ENCODE measurements at places on chromosomes 2 and 18.

GRCh38 chr2:98854682-98855081, 81.3 kb downstream of the CRACDL start:
- DNase-seq = no peak

DNA sequence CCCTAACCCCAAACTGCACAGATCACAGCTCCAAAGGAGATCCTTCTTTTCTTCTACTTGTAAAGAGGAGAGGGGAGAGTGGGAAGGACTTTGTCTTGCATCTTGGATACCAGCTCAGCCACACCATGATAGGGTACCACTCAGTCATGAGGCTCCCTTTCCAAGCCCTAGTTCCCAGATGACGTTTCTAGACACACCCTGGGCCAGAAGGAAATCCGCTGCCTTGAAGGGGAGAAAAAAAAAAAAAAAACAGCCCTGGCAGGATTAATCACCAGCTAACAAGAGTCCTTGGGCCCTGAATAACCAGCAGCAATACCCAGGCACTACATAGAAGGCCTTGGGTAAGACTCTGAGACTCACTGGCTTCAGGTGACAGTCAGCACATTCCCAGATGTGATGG, 36.9 kb downstream of the ST8SIA3 start:
- no peak for DNase-seq

GRCh38 chr18:12239431-12239830, 14.7 kb upstream of the CIDEA start:
- no peak for DNase-seq

DNA sequence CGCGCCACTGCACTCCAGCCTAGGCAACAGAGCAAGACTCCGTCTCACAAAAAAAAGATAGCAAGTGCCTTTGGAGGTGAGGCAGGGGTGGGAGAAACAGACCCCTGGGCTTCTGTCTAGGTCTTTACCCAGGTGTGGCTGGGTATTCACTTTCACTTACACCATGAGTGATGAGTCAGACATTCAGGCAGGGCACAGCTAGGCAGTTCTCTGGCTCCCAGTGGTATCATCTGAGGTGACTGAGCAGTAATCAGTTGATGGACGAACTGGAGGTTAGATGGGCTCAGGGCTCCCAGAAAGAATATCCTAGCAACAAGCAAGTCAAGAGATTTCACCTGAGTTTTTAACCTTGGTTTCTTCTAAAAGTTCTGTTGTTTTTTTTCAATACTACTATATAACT, 107.0 kb upstream of the RAB6C start:
- DNase-seq = no peak

DNA sequence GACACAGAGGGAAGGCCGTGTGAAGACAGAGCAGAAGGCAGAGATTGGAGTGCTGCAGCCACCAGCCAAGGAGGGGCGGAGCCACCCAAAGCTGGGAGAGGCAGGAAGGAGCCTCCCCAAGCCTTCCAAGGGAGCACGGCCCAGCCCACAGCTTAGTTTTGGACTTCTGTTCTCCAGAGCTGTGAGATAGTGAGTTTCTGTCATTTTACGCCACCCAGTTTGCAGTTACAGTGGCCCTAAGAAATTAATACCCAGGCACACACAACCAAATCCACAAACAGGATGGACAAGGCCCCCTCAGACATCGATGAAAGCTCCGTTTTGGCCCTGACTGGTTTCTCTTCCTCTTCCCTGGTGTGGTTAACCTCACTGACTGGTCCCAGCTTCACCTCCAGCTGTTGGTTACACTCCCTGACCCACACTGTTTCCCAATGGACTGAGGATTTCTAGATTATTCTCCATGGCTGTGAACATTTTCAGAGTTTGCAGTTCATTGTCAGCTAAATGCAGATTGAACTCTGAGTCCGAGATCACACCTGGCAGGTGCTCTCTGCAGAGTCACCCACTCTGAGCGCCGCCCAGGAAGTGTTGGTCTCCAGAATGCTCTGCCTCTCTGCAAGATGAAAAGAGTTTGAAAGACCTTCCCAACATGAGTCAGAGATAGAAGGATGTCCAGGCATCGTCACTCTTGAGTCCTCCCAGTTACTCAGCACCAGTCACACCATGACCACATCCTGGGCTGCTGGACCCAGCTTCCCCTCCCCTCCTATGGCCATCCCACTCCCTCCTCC, 100.2 kb downstream of the TWIST2 start:
- DNase-seq = no peak

GRCh38 chr18:62585274-62586150, 62.7 kb downstream of the ZCCHC2 start:
- DNase-seq = no peak

DNA sequence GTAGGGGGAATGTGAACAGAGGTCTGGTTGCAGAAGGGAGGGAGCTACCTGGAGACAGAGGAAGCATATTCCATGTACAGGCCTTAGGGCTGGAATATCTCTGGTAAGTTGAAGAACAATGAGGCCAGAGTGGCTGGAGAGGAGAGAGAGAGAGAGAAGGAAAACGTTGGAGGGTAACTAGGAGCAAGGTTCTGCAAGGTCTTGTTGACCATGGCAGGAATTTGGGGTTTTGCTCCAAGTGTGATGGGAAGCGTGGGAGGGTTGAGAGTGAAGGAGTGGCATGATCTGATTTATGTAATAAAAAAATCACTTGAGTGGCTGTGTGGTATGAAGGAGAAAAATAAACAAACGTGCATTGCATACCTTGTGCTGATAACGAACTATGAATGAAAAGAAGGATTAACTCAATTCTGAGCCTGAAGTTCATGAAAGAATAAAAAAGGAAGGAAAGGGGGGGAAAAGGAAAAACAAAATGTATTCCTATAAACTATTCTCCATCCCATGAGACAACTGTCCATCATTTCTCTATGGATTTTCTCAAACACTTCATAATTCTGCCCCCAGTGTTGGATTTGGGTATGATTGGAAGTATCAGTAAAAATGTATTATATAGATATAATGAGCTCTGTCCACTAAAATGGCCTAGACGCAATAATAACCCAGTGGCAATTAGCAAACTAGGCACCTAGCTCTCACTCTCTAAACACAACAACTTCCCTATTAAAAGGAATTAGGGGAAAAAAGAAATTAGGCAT, 59.7 kb upstream of the PMAIP1 start:
- DNase-seq = no peak

DNA sequence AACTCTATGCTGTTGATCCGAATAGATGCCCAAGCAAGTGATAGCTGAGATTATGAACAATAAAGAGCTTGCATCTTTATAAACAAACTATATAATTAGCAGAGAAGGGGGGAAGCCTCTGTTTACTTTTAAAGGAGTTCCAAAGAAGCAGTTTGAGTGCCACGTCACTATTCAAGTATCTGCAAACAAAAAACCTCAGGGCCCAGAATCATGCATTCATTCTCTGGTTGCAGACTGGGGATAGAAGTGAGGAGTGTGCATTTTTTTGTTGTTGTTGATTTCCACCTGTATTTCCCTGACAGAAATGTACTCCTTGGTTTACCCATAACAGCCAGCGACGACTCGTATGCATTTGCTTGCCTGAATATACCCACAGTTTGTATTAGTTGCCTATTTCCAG, 264.3 kb downstream of the PTGR3 start:
- DNase-seq = no peak

DNA sequence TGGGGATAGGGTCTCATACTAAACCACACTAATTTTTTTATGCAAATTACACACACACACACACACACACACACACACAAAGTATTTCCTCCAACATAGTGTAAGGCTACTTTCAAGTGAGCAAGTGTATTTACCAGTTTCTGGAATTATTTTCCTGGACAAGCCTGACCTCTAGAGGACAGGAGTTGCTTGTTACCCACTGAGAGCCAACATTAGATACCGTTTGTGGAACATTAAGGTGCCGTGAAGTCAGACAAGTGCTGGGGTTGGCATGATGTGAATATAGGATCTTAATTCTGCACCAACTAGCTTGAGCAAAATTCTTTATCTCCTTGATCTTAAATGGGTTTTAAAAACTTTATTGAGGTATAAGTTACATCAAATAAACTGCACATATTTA, 39.3 kb upstream of the SERPINB2 start:
- no peak for DNase-seq

GRCh38 chr18:79245517-79246001, 150.2 kb upstream of the NFATC1 start:
- DNase-seq = no peak

GRCh38 chr2:221465776-221466175, 106.3 kb downstream of the EPHA4 start:
- DNase-seq = no peak

- DNase-seq = no peak
Measured at GRCh38 chr2:110126086-110126773, 10.6 kb upstream of the MALL start.

GRCh38 chr18:53115876-53116585, 776.0 kb downstream of the DCC start:
- no peak for DNase-seq

DNA sequence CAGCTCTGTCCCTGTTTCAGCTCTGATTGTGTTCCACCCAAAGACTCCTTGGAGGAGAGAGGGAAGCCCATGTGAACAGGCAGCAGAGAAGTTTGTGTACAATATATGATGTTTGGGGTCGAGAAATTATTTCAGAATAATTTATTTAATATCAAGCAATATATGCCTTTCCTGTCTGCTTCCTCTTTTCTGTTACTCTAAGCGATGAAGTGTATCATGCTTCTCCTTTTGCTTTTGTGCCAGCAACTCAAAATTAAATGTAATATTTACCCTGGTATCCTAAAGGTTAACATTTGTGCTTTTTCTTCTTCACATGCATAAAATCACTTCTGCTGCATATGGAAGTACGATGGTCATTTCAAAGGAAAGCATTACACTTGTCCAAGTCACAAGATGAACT, 2.4 kb upstream of the NTSR2 start:
- no peak for DNase-seq

DNA sequence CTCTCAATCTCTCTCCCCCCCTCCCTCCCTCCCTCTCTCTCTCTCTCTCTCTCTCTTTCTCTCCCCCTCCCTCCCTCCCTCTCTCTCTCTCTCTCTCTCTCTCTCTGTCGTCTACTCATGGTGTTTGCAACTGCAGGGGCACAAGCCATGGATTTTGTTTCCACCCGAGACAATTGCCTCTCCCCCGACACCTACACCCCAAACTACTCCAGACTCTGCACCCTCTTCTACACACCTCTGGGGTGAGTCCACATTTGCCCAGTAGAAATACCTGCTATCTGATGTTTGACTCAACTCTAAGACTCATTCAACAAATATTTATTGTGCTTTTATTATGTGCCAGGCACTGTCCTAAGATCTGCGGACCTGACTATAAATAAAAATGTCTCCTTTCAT, 93.7 kb downstream of the TMEM17 start:
- no peak for DNase-seq

- DNase-seq = no peak
Measured at GRCh38 chr18:69982417-69982816, 34.7 kb upstream of the CD226 start.

GRCh38 chr2:23510471-23510870, 125.5 kb downstream of the KLHL29 start:
- no peak for DNase-seq

- no peak for DNase-seq
Measured at GRCh38 chr18:48866856-48867255, 83.9 kb downstream of the SMAD7 start.

- no peak for DNase-seq
Measured at GRCh38 chr2:104733226-104733943, 120.5 kb upstream of the POU3F3 start.
